ENCODE measurements at places on chromosomes 11 and 22.

GRCh38 chr11:43639224-43639623 lies 41.3 kb upstream of the HSD17B12 start:
- no peak for DNase-seq

GRCh38 chr11:11992257-11993212 lies 15.9 kb downstream of the DKK3 start:
- DNase-seq, result peak; percentile 75

DNA sequence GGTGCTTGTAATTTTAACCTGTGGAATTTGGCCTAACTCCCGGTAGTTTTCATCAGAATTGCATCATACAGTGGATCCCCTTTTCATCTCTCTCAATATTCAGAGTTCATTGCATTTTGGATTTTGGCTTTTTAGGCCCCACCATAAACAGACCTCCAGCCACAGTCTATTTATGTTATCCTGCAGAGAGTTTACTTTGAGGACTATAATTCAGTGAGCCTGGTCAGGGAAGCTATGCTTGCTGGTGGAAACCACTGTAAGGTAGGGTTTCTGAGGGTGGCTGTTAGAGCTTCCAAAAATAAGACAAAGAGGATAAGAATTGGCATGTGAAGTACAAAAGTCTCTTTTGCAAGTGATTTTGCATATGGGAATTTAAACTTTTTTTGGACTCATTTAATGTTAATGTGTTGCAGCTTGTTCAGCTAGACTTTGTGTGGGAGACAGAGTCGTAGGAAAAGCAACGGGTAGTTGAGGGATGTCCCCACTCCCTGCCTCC lies 34.8 kb upstream of the DDI1 start:
- peak; percentile 2 for DNase-seq

DNA sequence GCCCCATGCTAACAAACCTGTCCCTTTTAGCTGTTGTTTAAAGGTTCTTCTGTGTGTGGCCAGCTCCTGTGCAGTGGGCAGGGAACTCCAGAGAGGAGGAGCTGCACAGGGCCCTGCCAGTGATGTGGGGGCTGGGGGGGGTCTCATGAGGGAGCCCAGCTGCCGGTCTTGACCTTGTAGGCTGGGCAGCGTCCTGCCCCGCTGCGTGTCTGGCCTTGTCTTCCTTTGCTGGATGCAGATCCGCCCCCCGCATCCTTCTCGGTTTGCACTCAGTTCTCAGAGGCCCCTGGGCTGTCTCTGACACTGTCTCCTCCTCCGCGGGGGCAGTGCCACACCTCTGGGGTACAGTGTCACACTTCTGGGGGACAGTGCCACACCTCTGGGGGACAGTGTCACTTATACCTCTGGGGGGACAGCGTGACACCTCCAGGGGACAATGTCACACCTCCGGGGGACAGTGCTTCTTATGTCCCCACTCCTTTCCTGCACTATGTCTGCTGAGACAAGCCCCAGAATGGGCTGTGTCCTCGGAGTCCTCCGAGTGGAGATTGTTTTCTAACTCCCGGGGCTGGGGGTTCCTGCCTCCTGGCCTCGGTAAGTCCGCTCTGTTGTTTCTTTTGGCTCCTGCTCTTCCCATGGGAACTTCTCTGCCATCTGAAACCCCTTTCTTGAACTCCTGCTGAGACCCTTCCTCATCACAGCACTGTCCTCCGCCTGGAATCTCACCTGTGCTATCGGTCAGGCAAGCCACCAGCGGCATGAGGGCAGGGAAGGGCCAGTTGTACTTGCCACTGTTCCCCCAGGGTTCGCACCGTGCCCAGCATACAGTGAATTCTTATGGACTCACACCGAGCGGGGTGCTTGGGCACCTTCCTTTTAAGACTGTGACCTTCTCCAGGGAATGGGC lies 788.3 kb downstream of the TBC1D22A start:
- no peak for DNase-seq

- no peak for DNase-seq
Measured at GRCh38 chr11:130600616-130601015, 152.2 kb downstream of the ADAMTS15 start.

GRCh38 chr22:47327241-47327640 lies 564.8 kb downstream of the TBC1D22A start:
- DNase-seq, result no peak

DNA sequence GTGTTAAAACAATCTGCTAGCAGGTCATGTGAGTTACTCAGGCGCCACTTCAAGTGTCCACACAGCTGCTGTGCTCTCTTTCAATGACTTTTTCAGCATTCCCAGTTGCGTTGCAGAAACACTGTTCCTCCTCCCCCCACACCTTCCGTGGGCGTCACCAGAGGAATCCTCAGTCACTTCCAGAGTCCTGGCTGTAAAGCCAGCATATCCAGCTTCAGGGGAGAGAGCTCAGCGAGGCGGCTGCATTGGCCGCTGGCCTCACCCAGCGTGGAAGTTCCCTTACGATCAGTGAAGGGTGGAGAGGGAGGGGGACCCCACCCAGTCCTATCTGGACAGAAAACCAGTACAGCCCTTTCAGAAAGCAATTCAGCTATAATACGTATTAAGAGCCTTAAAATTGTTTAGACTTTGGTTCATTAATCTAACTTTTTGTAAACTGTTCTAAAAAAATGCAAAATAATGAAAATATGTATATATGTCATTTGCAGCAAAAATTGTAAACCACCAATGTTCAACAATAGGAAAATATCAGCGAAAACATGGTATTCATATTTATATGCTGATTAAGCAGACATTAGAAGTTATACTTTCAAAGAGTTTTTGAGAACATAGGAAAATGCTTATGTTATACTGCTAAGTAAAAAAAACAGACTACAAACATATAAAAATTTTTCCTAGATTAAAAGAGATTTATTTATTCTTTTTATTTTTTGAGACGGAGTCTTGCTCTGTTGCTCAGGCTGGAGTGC lies 2.8 kb upstream of the ANO9 start:
- peak; percentile 27 for DNase-seq

All from EH (cell line).